ENCODE measurements at places on chromosomes 2 and 18.

GRCh38 chr18:12256951-12257350 is 2.8 kb downstream of the CIDEA start:
- no peak for DNase-seq

DNA sequence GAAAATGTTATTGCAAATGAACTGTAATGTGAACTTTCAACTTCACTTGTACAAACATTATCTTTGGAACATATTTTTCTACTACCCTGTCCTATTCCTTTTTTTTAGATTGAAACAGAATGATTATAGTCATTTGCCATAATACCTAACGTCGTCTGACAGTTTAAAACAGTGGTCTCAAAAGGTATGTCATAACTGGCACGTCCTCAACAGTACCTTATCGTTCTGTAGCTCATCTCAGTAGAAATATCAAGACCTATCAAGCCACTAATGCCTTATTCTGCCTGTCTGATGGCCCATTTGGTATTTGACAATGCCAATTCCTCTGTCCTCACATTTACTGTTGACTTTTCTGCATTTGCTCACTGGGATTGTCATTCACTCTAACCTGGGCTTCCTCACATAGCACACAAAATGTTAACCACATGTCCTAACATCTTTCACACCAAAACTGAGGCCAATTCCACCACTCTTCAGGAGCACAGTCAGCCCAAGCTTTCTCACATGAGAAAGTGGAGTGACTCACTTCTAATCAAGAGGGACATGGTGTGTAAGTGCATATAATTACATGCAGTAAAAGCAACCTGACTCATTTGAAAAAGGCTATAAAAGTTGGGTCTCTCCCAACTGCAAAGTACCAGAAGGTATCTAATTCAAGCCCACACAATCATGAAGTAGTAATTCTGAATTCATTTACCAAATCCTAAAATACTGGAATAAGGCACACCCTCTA is 34.8 kb downstream of the DNER start:
- peak; percentile 6 for DNase-seq

- no peak for DNase-seq
Observed at GRCh38 chr2:120863146-120863545, 127.5 kb downstream of the GLI2 start.

DNA sequence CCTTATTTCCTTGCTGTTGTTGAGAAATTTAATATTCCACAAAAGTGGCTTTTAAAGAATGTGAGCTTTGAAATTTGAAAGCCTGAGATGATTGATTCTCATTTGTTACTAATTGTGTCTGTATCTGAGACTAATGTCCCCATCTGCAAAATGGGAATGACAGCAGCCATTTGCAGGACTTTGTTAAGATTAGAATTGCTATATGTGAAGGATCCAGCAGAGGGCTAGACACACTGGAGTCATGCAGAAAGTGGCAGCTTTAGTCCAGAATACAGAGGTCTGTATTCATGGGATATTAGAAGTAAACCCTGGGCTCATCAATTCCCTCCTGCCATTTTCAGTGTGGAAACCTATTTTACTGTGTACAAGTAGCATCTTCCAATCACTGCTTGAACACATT is 296.5 kb upstream of the GYPC start:
- no peak for DNase-seq

- DNase-seq = no peak
Observed at GRCh38 chr18:25734336-25734735, 356.1 kb downstream of the SS18 start.

DNA sequence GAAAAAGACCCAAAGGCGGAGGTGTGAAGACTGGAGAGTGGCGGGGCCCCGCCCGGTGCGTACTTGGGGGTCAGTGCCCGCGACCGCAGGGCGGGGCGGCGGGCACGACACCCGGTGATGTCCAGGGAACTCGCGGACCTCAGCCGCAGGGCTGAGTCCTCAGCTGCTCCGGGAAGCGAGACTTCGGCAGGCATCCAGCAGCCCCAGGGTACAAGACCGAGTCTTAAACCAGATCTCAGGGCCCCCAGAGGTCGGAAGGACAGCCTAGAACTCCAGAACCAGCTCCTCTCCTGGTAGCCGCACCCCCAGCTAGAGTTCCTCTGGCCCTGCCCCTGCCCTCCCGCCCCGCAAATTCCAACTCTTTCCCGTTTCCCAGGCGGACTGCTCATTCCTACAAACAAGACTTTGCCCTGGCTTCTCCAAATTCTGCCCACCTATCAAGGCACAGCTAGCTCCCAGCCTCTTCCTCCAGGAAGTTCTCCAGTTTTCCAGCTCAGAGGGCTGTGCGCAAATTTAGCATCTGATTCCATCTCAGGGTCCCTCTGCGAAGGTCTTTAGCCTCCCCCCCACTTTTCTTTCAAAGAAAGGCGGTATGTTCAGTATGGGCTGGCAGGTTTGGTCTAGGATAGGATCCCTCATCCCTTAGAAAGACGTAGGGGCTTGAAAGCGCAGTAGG is 26.0 kb upstream of the NOTO start:
- peak; percentile 51 for DNase-seq

DNA sequence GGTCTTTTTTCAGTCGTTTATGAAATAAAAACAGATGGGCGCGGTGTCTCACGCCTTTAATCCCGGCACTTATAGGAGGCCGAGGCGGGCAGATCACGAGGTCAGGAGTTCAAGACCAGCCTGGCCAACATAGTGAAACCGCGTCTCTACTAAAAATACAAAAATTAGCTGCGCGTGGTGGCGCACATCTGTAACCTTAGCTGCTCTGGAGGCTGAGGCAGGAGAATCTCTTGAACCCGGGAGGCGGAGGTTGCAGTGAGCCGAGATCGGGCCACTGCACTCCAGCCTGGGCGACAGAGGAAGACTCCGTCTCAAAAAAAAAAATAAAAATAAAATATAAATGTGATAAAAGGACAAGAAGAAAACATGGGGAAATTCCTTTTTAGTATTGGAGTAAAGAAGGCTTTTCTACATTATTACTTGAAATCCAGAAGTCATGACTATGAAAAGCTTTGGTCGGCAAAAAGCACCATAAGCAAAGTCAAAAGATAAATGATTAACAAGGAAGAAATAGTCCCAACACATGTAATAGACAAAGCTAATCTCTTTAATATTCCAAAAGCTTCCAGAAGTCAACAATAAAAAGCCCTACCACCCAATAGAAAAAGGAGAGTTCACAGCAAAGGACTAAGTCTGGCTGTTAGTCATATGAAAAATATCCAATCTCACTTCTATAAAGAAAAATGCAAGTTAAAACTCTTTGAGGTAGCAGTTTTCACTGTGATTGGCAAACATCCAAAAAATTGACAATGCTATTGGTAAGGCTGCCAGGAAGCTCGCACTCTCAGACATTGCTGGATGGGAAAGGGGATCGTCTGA is 1.4 kb upstream of the FAM168B start:
- DNase-seq = no peak

- DNase-seq = no peak
Observed at GRCh38 chr2:216092646-216093045, 10.9 kb downstream of the TMEM169 start.

GRCh38 chr2:21069746-21070340 is 26.0 kb upstream of the APOB start:
- DNase-seq = no peak

GRCh38 chr2:48129293-48129950 is 223.1 kb upstream of the FBXO11 start:
- no peak for DNase-seq

DNA sequence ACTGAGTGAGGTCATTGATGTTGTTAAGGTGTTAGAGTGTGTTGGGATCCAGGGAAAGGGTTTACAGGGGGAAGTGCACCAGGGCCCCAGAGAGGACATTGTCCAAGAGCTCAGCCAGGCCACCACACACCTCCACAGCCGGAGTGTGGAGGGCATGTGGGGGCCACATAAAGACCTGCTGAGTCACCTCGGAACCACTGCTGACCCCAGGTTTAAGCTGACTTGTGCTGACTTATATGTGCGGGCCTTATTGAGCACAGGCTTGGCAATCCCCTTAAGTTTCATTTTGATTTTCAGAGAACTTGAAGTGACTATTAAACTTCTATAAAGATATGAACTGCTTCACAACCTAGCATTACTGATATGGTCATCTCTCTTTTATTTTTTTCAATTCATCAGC is 166.2 kb upstream of the MAP3K20 start:
- no peak for DNase-seq

DNA sequence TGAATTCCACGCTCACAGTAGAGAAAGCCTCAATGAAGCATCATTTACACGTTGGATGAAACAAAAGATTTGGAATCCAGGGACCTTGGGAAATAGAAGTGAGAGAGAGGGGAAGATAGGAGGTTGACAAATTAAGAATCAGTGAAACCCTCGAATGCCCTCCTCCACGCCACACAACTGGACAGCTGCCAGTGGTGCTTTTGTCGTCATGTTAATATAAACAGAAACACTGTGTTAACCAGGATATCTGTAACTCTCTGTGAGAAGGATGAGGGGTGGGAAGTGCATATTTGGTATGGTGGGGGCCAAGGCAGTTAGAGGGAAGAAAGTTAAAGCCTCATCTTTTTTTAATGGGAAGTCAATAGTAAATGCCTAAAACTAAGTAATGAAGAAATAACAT is 108.7 kb downstream of the GFPT1 start:
- DNase-seq = no peak

- no peak for DNase-seq
Observed at GRCh38 chr2:45640576-45640975, 10.9 kb upstream of the PRKCE start.

Measured in hepatocyte (in vitro differentiated cells).